ENCODE measurements at places on chromosomes 3 and 15. TPM values are rescaled to one million over a fixed set of nuclear protein-coding genes. Genes with fewer than 3 reads are reported as not detected.

ALG1L2 gene
- not detected for polyA plus RNA-seq

- H3K27ac ChIP-seq: no peak overlapping the region
- H3K4me3 ChIP-seq: no peak overlapping the region
Measured at GRCh38 chr3:9817436-9817835, 7.4 kb downstream of the TTLL3 start.

GRCh38 chr3:73018298-73018697, 21.7 kb downstream of the PPP4R2 start:
- DNase-seq: no peak
- H3K27me3 ChIP-seq: no peaks in the 10 kb centered on the region
- H3K4me1 ChIP-seq: no peaks in the 10 kb centered on the region
- no peak overlapping the region for H3K4me3 ChIP-seq
- no peaks in the 10 kb centered on the region for H3K36me3 ChIP-seq
- H3K27ac ChIP-seq: no peak overlapping the region

- H3K27ac ChIP-seq: no peak overlapping the region
- H3K27me3 ChIP-seq: no peaks in the 10 kb centered on the region
Measured at GRCh38 chr3:85567071-85567676, 608.4 kb downstream of the CADM2 start.

GRCh38 chr3:76943058-76943457, 96.8 kb upstream of the ROBO2 start:
- DNase-seq: no peak
- no peaks in the 10 kb centered on the region for H3K36me3 ChIP-seq
- no peak overlapping the region for H3K4me3 ChIP-seq

GRCh38 chr3:12353796-12354525, 65.1 kb downstream of the PPARG start:
- no peaks in the 10 kb centered on the region for H3K4me1 ChIP-seq
- no peaks in the 10 kb centered on the region for H3K36me3 ChIP-seq
- DNase-seq: no peak
- no peak overlapping the region for H3K27ac ChIP-seq
- H3K27me3 ChIP-seq: no peaks in the 10 kb centered on the region

GRCh38 chr15:91694131-91694830, 159.2 kb upstream of the SLCO3A1 start:
- H3K36me3 ChIP-seq: no peaks in the 10 kb centered on the region
- H3K4me1 ChIP-seq: 0 out of 2 replicates have a peak, but pooled peaks cover 5% of the 10 kb centered on the region
- DNase-seq: peak; percentile 57
- H3K27me3 ChIP-seq: no peaks in the 10 kb centered on the region
- no peak overlapping the region for H3K4me3 ChIP-seq
